Stimulated activated CD8-positive, alpha-beta memory T cell treated with anti-CD3 and anti-CD28 coated beads, Interleukin-7, amount 100 ng/mL, for 1 hour (primary cell): ENCODE measurements at places on chromosomes 11 and 22.

DNA sequence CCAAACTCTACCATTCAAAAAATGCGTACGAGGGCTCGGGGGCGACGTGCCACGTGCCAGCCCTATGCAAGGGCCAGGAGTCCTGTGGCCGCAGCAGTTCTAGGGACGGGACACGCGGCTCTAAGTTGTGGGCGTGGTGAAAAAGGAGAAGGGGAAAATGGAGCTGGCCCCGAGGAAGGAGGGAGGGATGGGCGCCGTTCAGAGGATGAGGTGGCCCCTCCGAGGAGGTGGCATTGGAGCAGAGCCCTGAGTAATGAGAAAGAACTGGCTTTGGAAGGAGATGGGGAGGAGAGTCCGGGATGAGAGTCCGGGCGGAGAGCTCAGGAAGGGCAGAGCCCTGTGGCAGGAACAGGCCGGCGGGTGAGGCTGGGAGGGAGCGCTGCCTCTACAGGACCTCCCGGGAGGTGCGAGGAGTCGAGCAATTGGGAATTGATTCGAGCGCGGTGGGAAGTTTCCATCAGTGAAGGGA is 21.0 kb downstream of the OTUB1 start:
- no peak for DNase-seq

GRCh38 chr22:23847310-23847920 is 8.6 kb upstream of the DERL3 start:
- no peak for DNase-seq

GRCh38 chr11:70250876-70251658 is 19.4 kb upstream of the PPFIA1 start:
- no peak for DNase-seq

DNA sequence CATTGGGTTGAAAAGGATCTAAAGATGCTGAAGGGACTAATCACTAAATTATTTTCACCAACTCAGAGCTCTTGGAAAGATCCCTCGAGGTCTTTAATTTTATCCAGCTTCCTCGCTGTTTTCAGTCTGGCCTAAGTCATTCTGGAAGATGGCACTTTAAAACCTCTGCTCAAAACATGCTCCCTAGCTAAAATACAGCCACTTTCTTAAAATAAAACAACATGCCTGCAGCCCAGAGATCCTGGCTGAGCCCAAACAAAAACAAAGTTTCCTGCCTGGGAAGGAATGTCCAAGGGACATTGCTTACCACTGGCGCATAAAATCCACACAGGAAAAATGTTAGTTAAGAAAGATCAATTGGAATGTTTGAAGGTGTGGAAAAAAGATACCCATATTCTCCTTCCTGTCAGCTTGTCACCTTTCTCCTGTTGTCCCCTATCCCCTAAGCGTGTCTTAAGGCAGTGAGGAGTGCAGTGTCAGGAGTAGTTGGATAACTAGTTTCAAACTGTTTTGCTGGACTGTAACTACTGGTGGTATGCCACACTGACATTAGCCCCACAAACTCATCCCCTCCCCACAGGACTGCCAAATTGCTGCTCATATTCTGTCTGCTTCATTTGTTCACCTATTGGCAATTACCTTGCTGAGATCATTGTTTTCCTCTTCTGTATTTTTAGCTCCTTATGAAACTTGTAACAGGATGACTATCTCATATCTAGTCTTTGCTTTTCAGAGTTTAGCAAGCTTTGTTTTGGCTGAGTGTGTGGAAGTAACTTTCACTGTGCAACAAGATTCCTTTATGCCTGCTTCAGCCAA is 108.3 kb upstream of the SESN3 start:
- no peak for DNase-seq

DNA sequence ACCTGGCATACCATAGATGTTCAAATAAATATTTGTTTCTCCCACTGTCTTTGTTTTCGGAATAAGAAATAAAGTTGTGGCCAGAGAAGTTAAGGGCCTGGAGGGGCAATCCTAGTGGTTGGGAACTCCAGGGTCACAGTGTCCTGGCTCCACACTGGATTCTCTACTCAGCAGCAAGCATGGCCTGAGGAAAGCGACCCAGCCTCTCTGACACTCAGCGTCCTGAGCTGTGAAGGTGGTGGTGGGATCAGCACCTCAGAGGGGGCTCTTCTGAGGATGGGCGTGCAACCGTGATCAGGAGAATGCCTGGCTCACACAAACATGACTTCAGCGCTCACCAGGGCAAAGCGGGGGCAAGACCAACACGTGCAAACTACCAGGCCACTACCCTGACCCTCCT is 59.9 kb downstream of the LARGE1 start:
- DNase-seq = no peak

GRCh38 chr11:45223496-45223895 is 62.6 kb downstream of the SYT13 start:
- no peak for DNase-seq

DNA sequence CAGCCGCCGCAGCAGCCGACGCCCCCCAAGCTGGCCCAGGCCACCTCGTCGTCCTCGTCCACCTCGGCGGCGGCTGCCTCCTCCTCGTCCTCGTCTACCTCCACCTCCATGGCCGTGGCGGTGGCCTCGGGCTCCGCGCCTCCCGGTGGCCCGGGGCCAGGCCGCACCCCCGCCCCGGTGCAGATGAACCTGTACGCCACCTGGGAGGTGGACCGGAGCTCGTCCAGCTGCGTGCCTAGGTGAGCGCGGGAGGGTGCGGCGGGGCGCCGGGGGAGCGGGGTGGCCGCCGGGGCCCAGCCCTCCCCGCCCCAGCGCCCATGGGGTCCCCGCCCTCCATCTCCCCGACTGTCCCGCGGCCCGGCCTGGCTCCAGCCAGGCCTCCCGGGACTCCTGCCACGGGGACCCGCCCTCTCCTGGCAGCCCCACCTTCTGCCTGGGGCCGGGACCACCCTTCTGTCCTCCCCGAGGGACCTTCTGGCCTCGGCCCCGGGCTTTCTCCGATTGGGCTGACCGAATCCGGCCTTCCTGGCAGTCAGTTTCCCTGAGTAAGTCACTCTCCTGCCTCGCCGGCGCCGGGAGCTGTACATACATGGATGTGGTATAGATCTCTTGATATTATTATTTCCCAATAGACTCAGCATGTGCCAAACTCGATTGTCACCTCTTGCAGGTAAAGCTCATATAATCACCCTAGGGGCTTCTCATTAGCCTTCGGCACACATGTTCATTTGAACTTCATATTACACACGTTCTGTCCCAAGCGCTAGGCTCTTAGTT is 720 bp downstream of the PACS1 start:
- DNase-seq = no peak

DNA sequence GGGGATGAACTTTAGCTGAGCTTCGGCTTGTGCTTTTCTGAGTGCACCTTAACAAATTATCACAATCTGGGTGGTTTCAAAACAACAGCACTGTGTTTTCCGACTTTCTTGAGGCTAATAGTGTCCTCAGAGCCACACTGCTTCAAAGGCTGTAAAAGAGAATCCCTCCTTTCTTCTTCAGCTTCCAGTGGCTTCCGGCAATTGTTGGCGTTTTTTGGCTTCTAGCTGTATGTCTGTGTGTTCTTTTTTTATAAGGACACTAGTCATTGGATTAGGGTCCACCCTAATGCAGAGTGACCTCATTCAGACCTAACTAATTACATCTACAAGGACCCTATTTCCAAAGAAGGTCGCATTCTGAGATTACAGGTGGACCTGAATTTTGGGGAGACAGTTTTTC is 30.6 kb downstream of the KIAA1671 start:
- DNase-seq = no peak

DNA sequence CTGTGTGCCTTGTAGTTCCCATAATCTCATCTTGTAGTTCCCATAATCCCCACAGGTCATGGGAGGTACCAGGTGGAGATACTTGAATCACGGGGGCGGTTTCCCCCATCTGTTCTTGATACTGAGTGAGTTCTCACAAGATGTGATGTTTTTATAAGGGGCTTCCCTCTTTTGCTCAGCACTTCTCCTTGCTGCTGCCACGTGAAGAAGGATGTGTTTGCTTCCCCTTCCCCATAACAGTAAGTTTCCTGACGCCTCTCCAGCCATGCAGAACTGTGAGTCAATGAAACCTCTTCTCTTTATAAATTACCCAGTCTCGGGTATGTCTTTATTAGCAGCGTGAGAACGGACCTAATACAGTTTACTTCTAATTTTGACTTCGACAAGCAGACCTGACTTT is 14.0 kb upstream of the SMIM38 start:
- no peak for DNase-seq

GRCh38 chr22:48476577-48476976 is 1351.1 kb downstream of the BRD1 start:
- DNase-seq = no peak

DNA sequence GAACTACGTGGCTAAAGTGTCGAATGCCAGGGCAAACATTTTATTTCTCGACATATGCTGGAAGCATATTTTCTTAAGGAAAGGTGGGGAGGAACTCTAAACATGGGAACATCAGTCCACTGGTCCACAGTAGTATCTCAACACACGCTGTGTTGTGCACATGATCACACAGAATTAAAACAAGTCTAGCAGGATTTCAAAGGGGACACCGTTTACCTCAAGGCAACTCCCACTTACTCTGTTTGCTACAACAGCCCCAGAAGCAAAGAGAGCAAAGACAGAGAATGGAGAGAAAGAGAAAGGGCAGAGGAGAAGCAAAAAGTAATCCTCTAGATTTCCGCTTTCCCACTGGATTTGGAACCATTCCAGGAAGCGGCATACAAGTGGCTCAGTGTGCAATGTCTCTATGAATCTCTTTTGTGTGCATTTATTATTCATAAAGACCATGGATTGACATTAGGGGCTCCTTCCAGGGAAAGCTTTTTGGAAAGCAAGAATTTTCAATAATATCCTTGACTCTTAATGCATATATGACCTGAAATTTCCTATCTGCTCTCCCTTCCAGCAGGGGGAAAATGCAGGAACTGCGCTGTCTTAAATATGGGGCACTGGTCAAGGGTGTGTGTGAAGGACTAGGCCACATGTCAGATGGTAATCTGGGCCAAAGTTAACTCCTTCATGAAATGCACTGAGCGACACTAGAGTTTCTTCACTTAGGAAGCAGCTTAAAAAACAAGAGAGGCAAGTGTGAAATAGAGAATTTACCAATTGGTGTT is 34.8 kb upstream of the CCDC34 start:
- DNase-seq = no peak

GRCh38 chr11:47177846-47178245 is 1.2 kb upstream of the ARFGAP2 start:
- no peak for DNase-seq

DNA sequence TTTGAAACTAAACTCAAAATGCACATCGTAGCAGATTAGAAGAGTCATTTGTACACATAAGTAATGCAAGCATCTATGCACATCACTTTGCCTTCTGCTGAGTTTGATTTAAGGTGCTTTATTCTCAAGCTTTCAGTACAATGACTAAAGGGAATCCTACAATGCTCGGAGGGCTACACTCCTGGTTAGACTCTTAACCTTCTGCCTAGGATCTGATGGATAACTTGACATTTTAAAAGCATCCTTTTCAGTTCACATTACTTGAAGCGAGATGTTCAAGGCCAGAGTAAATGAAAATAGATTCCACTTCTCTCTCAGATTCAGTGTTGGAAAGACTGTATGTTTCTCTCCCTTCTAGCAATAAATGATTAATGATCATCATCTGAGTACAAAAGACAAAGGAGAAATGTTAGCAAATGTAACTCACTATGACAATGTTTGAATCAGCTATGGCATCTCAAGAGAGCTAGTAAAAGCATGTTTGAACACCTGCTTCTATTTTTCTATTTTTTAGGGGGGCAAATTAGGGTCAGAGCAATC is 259.2 kb upstream of the ANO3 start:
- no peak for DNase-seq

DNA sequence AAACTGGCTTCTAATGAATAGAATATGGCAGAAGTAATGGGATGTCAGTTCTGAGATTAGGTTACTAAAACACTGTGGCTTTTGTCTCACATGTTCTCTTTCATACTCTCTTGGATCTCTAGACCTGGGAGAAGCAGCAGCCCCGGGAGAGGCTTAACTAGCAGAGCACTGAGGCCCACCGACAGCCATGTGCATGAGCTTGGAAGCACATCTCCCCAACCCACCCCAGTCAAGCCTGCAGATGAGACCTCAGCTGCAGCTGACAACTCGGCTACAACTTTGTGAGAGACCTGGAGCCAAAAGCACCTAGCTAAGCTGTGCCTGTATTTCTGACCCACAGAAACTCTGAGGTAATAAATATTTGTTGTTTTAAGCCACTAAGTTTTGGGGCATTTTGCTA is 100.8 kb downstream of the TRIM29 start:
- DNase-seq = no peak

- DNase-seq = no peak
These were observed 702.9 kb downstream of the DLG2 start for GRCh38 chr11:84924154-84924692.

DNA sequence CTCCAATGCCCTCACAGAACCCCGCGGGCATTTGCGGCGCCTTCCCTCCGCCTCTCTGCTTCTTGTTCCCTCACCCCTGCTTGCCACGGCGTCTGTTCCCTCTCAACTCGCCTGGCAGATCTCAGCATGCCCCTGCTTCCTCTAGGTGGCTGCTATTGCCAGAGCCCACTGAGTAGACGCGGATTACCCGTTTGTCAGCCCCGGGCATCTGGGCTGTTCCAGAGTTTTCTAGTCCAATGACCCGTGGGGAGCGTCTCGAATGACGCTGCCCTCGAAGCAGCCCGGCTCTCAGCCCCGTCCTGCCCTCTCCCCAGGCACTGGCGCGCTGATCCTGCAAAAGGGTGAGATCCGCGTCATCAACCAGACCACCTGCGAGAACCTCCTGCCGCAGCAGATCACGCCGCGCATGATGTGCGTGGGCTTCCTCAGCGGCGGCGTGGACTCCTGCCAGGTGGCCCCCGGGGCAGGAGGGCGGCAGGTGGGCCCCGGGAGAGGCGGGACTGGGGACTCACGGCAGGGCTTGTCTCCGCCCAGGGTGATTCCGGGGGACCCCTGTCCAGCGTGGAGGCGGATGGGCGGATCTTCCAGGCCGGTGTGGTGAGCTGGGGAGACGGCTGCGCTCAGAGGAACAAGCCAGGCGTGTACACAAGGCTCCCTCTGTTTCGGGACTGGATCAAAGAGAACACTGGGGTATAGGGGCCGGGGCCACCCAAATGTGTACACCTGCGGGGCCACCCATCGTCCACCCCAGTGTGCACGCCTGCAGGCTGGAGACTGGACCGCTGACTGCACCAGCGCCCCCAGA is 49.7 kb downstream of the ST14 start:
- DNase-seq = no peak

DNA sequence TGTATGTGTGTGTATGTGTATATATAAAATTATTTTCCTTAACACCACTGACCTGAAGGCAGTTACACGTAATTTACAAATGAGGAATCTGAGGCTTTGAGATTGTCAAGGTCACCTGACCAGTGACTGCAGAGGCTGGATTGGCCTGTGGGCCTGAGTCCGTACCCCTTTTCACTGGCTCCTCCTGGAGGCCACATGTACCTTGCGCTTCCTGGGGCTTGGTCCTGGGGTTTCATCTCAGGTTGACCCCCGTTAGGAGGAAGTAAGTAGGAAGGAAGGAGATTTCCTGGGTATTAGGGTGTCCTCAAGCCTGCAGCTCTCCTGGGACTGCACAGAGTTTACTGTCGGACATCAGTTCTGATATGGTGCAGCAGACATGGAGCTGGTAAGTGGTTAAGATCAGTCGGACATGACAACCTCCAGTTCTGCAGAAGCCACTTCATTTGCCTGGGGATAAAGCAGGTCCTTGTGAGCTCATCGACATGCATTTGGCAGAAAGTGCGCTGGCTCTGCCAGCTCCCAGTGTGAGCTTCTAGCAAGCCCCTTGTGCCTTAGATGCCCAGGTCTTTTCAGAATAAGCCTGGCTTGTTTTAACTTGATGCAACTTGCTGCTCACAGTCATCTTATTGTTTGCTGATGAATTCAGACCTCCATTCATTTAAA is 36.6 kb downstream of the ST3GAL4 start:
- no peak for DNase-seq

GRCh38 chr11:8259306-8259959 is 4.2 kb downstream of the LMO1 start:
- DNase-seq = no peak

- DNase-seq = peak; percentile 59
These were observed 69.4 kb upstream of the FGF3 start for GRCh38 chr11:69888483-69889181.
